PC-9 (cell line): ENCODE measurements at places on chromosomes 7 and 10.

DNA sequence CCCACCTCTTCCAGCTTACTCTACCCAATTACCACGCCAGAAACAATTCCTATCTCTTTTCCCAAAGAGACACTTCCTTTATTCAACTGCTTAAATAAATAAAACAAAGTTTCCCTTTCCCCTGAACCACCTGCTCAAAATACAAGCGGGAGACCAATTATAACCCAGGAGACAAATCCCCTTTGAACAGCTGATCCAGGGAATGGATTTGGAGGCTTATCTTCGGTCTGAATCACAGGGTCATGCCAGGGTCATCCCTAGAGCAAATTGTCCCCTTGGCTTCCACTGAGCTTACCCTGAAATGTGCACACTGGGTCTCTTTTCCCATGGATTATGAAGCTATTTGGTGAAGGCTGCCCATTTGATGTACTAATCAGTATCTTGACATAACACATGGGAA, 99.9 kb upstream of the JAZF1 start:
- DNase-seq, result no peak

GRCh38 chr10:124388823-124389612, 29.7 kb downstream of the OAT start:
- DNase-seq, result peak; percentile 55

DNA sequence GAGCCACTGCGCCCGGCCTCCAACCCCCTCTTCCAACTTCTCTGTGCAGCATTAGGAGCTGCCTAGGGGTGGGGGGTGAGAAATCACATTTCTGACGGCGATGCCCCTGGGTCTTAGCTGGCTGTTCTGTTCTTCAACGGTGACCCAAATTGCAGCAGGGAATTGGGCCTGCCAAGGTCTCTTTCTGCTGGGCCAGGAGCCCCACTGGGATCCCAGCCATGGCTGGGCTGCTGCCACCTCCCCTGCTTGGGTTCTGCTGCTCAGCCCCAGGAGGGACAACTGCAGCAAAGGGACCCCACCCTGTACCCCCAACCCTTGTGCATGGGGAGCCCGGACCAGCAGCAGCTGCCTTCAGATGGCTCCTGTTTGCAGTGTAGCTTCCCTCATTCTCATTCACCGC, 43.7 kb upstream of the GNA12 start:
- no peak for DNase-seq

- DNase-seq, result no peak
These were observed 4.8 kb downstream of the KPNA7 start for GRCh38 chr7:99203092-99203491.

DNA sequence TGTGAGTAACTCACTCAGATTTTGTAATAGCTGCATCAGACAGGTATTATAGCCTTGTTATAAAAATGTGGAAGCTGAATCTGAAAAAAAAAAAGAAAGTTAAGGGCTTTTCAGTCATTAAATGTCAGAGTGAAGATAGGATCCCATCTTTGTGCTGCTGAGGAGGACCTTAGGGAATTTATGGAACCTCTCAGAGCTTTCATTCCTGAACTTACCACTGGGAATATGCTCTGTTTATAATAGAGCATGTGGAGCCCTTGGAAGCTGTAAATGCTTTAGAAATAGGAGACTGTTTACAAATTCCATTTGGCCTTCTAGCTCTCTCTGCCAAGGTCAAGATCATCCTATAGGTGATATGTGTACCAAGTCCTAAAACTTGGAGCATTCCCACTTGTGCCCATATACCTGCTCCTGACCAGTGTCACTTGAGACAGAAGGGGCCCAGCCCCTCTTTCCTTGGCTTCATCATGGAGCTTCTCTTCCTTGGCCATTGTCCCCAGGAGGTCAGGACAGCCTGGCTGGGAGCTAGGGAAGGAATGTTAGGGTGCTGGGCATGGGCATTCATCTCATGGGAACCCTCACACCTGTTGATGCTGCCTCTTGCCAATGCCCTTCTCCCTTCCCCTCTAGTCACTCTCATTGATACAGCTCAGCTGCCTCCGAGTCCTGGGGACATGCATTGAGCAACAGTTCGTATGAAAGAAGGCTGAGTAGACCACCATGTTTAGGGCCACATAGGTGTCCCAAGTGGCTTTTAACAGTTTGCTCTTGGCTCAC, 105.3 kb downstream of the LRRC18 start:
- no peak for DNase-seq

DNA sequence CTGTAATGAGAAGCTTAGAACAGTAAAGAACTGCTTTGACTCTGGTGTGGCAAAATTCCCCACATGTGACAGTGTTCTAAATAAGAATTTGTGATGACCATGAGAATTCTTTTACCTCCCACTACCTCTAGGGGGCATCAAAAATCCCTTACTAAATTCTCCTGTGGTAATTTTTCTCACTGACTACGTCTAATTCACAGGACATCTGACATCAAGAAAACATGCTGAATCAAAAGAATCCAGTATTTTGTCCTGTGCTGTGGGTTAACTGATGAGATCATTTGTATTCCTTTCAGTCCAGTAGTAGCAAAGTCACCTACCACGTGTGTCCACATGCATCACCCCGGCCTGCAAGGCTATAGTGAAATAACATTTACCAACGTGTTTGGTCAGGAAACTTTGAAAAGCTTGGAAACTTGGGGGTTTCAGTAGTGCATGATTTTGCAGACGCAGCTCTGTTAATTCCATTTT, 103.8 kb downstream of the ATE1 start:
- DNase-seq, result no peak
